ENCODE measurements at places on chromosomes 7 and 10.

DNA sequence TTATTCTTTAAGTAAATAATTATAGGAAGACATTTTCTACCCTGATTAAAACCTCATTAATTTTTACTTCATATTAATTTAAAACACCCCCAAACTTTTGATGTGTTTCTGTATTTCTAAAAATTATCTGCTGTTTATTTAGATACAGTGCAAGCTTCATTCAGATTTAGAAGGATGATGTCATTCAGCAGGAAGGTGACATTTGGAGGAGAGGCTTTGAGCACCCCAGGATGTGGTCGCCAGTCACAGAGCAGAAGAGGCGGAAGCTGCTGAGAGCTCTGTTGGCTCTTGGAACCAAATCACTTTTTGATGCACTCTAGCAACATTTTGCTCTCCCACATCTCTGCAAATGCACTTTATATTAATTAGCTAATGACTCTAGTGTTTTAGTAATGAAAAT lies 233.9 kb upstream of the CACNA2D1 start:
- DNase-seq, result peak; percentile 63

- peak; percentile 5 for DNase-seq
Measured at GRCh38 chr10:110615057-110615747, 28.9 kb upstream of the RBM20 start.

GRCh38 chr7:137990251-137990941 lies 11.5 kb downstream of the CREB3L2 start:
- DNase-seq, result peak; percentile 92

GRCh38 chr7:83271212-83272099 lies 108.8 kb upstream of the PCLO start:
- peak; percentile 74 for DNase-seq

- no peak for DNase-seq
Measured at GRCh38 chr7:18574235-18574540, 78.6 kb downstream of the HDAC9 start.

DNA sequence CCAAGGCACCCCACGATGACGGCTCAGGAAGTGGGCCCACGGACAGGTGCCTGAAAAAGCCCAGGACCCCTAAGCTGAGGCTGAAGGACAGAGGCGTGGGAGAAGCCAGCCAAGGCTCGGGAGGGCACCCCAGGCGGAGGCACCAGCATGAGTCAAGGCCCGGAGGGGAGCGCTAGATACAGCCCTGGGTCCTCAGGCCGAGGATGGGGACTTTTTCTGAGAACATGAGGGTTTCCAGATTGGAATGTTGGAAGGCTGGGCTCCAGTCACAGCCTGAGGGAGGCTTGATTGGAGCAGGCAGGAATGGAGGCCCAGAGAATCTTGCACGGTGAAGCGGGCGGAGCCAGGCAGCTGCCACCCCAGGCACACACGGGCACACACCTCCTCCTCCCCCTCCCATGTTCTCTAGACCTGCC lies 19.0 kb upstream of the ELFN1 start:
- no peak for DNase-seq

DNA sequence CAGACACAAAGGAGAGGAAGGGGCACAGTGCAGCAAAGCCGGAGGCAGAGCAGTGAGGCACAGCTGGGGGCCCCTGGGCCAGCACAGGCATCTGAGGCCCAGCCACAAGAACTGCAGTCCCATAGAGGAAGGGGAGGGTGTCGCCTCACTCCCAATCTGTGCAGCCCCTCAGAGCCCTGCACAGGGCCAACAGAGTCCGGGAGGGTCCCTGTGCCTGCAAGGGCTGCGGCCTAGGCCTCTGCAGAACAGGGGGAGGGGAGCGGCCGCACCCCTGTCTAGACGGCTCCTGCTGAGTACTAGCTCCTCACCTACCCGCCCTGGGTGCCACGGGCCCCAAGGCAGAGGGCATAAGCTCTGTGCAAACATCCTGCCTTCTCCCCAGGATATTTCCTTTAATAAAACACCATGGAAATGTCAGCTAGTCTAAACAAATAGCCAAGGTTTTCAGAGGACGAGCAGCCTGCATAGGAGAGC lies 32.4 kb upstream of the RET start:
- DNase-seq, result no peak

GRCh38 chr10:109191341-109191740 lies 732.0 kb downstream of the XPNPEP1 start:
- DNase-seq, result no peak

- DNase-seq, result no peak
Measured at GRCh38 chr7:13352677-13353076, 636.8 kb downstream of the ETV1 start.

GRCh38 chr10:113479346-113480080 lies 73.3 kb upstream of the HABP2 start:
- DNase-seq, result no peak

GRCh38 chr10:5047912-5048628 lies 44.4 kb upstream of the AKR1C2 start:
- peak; percentile 25 for DNase-seq

DNA sequence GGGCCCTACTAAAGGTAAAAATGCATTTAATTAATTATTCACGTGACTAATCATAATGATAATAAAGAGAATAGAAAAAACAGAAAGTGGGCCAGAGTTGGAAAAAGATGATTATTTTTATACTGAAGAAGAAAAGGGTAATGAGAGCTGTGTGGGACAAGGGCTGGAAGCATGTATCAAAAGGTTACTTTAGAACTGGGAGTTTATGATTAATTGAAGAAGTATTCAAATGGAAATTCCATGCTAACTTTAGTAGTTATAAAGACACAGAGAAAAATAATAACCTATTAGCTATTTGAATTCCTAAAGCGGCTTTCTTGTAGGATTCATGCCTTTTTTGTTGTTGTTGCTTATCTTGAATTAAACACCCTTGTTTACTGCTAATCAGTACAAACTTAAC lies 49.9 kb downstream of the MKX start:
- DNase-seq, result no peak

GRCh38 chr7:118580743-118581382 lies 356.4 kb downstream of the ANKRD7 start:
- DNase-seq, result no peak

- DNase-seq, result no peak
Measured at GRCh38 chr10:5502571-5503476, 3.5 kb upstream of the CALML5 start.

GRCh38 chr7:179948-180694 lies 12.2 kb upstream of the FAM20C start:
- no peak for DNase-seq

- peak; percentile 90 for DNase-seq
Measured at GRCh38 chr7:91656541-91657482, 223.7 kb downstream of the MTERF1 start.
